ENCODE measurements at places on chromosomes 5 and 9.

- DNase-seq: no peak
Observed at GRCh38 chr5:2750758-2751464, 566 bp downstream of the IRX2 start.

DNA sequence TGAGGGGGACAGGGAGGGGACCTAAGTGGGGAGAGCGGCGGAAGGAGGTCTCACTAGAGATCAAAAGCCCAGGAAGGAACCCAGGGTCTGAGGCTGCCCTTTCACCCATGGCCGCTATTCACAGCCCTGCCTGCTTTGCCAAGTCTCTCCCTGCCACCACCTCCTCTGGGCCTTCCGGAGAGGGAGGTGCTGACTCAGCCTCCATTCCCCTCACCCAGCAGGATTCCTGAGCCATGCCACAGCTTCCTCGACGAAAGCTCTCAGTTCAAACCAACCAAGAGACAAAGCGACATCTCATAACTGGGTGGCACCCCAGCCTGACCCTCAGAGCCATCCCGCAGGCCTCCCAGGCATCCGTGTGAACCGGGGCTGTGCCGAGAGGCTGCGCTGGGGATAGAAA, 36.7 kb downstream of the PAX5 start:
- no peak for DNase-seq

- DNase-seq: peak; percentile 80
Observed at GRCh38 chr9:96686638-96687335, 31.7 kb upstream of the PRXL2C start.

DNA sequence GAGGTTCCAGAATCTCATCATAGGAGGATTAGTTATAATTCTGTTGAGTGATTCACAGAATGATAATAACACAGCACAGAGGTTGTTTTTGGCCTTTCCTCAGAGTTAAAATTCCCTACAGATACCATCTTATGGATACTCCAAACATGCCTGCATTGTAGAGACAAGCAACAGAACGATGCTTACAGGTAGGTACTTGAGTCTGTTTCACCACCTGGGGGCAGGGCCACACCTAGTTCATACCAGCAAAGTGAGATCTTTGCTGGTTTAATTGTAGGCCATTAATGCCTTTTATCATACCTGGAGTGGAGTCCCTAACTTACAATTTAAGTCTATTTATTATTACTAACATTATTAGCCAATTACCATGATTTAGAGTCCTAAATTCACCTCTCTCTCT, 416.5 kb upstream of the TLE4 start:
- DNase-seq: no peak

DNA sequence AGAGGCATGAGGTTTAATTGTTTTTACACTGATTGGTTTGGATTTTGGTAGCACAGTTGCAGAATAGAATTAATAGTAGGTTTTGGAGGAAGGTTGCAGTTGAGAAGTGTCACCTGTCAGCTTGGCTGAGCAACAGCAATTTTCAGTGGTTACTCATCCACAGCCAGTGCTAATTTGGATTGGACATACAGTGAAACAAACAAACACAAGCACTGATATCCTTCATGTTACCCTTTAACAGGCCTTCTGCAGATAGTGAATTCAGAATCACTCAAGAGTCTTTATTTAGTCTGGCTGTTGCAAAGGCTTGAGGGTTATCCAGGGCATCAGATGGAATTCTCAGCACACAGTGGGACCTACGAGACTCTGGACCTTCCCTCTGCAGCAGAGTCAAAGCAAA, 31.8 kb upstream of the POU4F3 start:
- no peak for DNase-seq

DNA sequence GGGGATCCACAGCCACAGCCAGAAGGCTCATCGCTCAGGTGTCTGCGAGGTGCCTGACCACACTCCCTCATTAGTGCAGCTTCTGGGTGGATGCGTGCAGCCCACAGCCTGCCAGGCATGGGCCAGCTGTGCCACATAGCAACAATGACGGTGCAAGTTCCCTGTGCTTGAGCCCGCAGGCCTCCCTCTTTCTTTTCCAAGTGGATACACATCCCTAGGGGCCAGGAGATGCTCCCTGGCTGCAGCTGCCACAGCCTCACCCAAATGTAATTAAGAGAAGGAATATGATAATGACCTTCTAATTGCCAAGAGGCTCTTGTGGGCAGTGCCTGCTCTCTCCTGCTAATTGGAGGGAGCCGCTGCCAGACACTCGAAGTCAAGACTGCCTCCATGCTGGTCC, 116.0 kb upstream of the PPP1R26 start:
- no peak for DNase-seq

- DNase-seq: no peak
Observed at GRCh38 chr5:170534177-170534576, 30.4 kb downstream of the KCNIP1 start.

GRCh38 chr5:63053019-63053638, 474.5 kb downstream of the LRRC70 start:
- no peak for DNase-seq

- DNase-seq: no peak
Observed at GRCh38 chr9:131238402-131239021, 37.8 kb downstream of the FAM78A start.

DNA sequence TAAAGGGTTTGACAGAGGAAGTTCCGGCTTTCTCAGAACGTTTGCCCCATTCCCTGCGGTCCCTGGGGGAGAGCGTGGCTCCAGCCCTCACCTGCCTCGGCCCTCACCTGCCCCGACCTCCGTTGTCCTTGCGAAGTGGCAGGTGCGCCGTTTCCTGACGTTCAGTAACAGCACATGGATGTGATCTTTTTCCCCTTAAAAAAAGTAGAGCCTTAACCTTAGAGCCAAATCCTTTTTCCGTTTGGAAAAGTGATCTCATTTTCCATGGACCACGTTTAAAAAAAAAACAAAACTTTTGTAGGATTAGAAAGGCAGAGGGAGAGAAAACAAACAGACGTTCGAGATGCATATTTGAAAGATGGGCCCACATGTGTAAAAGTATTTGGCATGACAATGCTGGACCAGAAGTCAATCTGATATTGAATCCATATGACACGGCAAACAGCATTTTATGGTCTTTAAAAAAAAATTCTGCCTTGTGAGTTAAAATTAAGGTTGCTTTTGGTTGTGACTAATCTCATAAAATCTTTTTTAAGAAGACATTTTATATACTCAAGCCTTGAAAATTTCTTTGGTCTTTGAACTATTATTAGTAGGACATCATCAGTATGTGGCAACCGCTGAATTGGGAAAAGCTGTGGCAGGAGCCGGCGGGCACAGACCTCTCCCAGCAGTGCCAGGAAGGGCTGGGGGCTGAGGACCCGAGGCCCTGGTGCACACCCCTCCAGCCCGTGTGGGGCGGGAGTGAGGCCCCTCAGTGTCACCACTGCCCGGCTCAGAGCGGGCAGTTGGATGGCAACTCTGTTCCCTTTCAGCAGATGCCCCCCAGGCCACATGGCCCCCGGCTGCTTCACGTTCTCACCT, 42.5 kb upstream of the EXOC3 start:
- no peak for DNase-seq

- DNase-seq: no peak
Observed at GRCh38 chr5:57989378-57989777, 470.5 kb downstream of the PLK2 start.

GRCh38 chr9:101333926-101334702, 50.7 kb downstream of the BAAT start:
- DNase-seq: no peak

DNA sequence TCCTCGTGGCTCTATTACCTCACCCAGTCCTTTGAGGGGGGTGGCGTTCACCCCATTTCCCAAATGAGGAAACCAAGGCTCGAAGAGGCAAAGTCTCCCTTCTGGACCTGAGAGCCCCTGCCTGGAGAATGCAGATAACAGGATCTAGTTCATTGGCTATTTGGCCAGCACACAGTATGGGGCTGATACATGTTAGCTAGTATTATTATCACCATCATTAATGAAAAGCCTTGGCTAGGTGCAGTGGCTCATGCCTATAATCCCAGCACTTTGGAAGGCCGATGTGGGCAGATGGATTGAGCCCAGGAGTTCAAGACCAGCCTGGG, 4.3 kb downstream of the SH3GLB2 start:
- DNase-seq: no peak

- no peak for DNase-seq
Observed at GRCh38 chr5:67879620-67880510, 335.7 kb upstream of the PIK3R1 start.

DNA sequence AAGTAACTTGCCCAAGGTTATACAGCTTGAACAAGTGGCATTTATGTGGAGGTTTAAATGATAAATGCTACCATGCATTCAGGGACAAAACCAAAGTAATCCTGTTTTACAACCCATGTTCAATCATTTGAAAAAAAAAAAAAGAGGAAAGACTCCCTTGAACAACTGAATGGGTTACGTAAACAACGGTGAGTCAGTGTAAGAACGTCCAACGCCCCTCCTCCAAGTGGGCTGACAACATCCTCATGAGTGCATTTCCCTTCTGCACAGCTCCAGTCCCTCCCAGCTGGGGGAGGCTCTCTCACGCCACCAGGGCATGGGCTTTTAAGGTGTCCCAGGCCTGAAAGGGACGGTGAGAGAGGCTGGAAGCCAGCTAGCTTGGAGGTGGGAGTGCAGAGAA, 90.0 kb downstream of the PRRT1B start:
- DNase-seq: peak; percentile 36

DNA sequence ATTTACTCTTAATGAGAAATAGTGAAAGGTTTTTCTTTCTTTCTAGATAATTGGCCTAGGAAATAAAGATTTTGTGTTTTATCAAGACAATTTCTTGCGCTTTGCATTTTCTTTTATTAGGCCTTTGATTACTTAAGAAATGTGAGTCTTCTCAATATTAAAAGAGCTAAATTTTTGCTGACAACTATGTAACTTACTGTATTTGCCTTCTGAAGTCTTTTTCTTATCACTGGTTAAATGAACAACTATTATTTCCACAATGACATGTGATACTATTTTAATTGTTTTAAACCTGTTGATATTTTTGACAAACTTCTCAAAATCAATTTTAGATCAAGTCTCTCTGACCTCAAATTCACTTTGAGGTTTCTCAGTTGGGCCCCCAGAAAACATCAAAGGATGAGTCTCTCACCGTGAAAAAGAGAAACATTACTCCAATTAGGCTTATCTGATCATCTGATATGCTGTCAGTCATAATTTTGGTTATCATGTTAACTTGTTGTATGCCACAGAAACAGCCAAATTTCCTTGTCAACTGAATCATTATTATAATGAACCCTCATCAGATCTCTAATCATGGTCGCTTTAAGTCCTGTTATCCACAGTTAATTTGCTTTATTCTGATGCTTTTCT, 48.8 kb downstream of the RAPGEF1 start:
- no peak for DNase-seq

GRCh38 chr5:99088309-99088708, 159.5 kb upstream of the CHD1 start:
- no peak for DNase-seq

GRCh38 chr5:146965761-146966659, 87.5 kb upstream of the PPP2R2B start:
- peak; percentile 49 for DNase-seq

DNA sequence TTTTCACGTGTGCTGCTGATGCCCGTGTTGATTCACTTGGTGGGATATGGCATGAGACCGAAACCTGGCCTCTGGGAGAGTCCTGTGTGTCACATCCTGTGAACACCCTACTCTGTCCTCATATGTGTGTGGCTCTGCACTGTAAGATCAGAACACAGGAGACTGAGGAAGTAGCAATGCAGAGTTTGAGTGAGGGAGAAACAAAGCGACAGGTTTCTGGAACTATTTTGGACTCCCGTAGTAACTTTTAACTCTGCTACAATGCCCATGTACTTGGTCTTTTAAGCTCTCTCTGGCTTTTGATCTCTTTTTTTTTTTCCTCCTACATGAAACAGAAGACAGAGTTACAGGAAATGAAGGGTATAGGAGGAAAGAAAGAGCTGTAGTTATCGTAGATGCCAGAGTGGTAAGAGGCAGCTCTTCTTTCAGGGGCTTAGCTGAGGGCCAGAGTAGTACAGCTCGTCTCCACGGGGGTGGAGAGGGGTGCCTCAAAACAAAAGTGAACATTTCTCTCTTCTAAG, 26.6 kb downstream of the GRAMD2B start:
- no peak for DNase-seq

DNA sequence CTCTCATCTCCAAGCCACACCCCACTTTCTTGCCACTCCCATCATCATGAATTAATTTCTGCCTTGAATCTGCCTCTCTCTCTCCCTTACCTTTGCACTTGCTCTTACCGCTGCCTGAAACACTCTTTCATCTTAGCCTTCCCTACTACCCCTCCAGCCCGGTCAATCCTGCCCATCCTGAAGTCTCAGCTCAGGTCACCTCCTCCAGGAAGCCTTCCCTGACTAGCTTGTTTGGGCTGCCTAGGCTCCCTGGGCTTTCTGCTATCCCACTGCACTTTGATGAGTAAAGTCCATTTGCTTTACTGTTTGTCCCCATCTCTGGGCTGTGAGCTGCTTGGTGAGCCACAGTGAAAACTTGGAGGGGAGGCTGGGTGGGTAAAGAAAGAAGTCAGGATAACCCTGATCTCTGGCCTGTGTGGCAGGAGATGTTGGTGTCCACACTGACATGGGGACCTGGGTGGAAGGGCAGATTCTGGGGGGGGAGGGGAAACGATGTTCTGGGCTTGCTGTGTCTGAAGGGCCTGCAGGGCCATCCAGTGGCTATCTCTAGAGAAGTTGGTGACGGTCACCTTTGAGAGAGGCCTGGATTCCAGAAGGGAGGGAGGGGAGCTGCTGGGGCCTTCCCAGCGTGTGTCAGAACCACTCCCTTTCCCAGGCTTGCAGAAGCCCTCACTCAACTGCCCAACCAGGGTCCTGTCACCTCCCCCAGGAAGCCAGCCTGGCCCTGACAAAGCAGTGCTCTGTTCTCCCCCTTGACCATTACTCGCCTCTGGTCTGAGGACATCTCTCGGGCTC, 75.0 kb upstream of the DAB2IP start:
- no peak for DNase-seq

DNA sequence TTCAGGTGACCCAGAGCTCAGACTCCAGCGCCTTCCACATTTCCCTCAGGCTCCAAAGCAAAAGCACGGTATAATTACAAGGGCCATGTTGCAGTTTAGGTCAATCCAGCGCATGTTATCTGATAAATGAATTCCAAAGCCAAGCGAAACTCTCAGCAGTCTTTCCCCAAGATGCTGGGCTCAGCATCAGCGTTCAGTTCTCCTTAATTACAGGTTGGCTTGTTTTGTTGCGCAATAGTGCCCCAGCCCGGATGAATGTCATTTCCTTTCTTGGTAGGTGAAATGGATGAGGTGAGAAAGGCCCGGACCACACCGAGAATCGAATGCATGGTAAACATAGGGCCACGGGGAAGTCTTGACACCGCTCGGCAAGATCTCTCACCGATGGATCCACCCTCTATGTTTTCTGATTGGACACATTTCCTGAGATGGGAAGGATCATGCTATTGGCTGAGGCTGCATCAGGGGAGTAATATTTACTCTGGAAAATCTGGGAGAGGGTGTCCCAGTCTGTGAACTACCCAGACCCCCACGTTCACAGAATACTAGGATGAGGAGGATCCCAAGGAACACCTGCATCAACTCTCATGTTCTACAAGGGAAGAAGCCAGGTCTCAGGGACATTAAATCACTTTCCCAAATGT, 221.2 kb upstream of the ANKRD55 start:
- DNase-seq: peak; percentile 5

Data from NCI-H1417 (cell line).